Foreskin keratinocyte (primary cell): ENCODE measurements at places on chromosomes 7 and 10.

- DNase-seq = no peak
These were observed 83.0 kb downstream of the NRG3 start for GRCh38 chr10:81957976-81958375.

DNA sequence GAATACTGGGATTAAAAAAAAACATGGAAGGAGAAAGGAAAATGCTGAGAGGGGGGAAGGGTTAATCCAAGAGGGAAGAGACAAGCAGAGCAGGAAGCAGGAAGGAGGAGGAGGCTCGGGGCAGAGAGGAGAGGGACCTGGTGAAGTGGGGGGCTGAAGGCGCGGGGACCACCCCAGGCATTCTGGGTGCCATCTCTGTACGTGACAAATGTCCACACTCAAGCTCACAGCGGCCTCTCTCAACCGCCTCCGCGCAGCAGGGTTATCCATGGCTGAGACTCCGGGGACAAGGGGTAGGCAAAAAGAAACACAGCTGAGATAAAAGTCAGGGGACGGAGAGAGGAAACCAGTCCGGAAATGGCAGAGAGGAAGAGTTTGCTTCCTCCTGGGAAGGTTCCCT, 33.9 kb downstream of the EN2 start:
- DNase-seq = no peak

- no peak for DNase-seq
These were observed 7.8 kb downstream of the PRKAG2 start for GRCh38 chr7:151869109-151869428.

DNA sequence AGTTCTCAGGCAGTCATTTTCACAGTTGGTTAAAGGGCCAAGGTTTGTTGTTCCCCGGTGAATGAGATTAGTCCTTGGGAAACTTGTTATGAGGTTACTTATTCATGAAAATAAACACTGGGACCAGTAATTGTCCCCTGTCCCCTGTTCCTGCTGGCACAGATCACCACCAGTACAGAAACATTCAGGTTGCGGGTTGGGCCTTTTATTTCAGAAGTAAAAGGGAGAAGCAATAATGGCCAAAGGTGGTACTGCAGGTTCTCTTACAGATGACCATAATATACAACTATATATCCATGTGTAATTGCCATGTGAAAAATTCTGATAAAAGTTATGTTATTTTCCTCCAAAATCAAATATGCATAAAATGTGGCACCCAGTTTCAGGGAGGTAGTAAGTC, 442.0 kb downstream of the SORCS1 start:
- DNase-seq = no peak

- no peak for DNase-seq
These were observed 12.7 kb downstream of the SCIN start for GRCh38 chr7:12583176-12583575.

DNA sequence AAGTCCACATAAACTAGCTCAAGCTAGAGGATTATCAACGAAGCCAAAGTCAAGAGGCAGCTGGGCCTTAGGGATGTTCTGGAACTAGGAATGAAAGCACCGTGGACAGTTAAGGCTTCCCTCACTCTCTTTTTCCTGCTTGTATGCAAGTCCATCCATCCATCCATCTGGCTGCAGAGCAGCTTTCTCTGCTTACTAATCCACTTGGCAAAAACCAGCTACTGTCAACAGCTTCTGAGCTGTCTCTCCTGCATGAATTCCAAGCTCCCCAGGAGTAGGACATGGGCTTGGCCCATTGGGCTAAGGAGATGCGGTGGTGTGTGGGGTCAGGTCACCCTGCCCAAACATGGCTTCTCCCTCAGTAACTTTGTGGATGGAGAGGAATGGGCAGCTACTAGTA, 66.2 kb downstream of the NAMPT start:
- DNase-seq = no peak

DNA sequence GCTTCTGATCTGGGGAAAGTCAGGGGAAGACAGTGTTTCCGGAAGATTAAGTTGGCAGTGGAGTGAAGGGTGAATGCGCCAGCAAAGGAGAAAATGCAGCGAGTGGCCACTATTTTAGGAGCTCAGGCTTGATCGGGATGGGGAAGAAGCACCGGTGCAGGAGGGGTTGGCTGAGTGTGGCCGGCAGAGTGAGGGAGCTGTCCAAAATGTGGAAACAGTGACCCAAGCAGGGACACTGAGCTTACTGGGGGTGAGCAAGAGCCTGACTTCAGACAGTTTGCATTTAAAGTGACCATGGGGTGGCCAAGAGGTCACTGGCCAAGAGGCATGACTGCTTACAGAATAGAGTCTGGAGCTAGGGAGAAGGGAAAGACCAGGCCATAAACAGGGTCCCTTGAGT, 79.3 kb downstream of the GOLGA7B start:
- no peak for DNase-seq

DNA sequence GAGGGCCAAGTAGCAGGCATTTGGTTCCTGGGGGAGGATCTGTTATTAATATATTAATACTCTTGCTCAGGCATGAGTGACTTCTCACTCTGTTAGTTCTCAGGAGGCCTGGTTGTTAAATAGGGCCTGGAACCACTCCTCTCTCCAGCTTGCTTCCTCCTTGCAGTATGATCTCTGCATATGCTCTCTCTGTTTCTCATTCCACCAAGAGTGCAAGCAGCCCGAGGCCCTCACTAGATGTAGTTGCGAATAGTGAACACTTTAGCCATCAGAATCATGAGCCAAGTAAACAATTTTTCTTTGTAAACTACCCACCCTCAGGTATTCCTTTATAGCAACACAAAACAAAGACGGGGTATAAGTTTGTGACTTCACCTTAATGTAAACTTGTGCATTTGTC, 784.3 kb downstream of the DNAJB9 start:
- no peak for DNase-seq

DNA sequence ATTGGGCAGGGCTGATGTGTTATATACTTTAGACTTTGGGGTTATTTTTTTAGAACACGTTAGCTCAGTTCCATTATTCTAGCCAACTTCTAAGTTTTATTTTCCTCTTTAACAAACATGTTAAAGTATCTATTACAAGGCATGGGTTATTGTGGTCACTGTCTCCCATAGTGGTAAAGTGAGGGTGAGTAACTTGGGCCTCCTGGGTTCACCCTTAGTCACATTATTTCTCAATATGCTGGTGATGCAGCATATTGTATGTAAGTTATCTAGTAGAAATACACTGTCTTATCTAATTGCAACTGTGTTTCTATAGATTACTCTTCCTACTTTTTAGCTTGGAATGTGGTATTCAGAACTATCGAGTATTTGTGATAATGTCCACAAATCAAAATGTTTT, 65.9 kb downstream of the BBS9 start:
- peak; percentile 33 for DNase-seq

DNA sequence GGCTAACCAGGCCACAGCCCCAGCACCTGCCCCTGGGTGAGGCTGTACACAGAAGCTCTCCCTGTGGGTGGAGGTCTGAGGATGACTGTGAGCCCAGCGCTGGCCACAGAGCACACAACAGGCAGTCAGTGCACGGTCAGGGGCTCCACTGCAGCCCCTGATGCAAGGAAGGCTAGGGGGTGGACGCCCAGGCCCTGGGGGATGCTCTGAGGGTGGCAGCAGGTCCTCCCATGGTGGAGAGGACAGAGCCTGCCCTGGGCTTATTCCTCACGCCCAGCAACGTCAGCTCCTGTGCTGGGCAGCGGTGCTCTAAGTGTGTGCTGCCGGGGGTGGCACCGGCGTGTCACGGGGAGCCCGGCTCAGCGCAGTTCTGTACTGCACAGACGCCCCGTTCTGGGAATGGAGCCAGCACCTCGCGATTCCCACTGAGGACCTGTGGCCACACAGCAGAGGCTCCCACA, 223.2 kb downstream of the MAD1L1 start:
- no peak for DNase-seq

DNA sequence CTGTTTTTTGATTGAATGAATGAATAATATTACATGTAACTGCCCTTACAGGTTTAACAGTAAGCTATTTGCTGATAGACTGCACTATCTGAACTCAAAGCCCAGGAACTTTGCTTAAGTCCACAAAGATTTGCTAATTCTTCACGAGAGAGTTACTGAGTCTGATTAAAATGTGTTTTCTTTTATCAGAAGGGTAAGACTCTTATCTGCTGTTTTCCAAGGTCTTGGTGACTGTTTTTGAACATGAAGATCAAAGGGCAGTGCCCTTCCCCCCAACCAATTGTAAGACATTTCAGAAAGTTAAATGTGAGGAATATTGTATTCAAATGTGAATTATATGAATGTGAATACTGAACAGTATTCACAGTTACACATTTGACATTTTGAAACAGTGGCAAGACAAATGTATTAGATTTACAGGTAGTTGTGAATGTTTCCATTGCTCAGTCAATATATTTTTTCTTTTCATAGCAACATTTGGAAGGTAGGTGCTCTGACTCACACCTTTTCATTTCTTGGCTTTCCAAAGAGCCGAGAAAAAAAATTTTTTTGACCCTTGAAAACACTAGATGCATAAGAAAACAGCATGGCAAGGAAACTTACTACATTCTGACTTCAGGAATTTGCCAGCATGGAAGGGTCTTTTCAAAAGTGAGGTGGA, 62.7 kb downstream of the DKK1 start:
- no peak for DNase-seq

- no peak for DNase-seq
These were observed 31.5 kb downstream of the PRSS2 start for GRCh38 chr7:142802301-142802700.

DNA sequence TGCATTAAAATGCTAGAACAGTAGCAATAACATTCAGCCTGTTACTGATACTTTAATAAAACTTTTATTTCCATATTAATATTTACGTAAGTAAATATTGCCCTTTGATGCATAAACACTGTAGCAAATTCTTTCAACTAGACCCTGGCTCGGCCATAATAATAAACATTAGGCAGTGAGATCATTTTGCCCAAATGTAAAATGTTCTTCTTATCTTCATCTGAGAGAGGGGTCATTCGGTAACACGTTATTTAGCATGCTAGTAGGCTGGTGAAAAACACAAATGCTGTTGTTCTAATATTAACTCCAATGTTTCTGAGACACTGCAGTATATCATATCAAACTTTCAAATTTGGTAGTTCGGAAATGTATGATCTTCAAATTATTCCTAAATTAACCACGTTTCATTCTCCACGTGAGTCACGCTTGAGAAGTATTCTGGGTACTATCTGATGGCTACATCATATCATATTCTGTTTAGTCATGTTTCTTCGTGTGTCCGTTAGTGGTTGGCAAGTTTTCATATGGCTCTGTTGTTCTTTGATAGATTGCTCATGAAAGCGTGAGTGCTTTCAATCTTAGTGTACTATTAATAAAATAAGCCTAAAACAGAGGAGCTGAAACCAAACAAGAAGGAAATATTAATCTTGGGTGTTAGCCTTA, 145.8 kb downstream of the NSUN6 start:
- no peak for DNase-seq

DNA sequence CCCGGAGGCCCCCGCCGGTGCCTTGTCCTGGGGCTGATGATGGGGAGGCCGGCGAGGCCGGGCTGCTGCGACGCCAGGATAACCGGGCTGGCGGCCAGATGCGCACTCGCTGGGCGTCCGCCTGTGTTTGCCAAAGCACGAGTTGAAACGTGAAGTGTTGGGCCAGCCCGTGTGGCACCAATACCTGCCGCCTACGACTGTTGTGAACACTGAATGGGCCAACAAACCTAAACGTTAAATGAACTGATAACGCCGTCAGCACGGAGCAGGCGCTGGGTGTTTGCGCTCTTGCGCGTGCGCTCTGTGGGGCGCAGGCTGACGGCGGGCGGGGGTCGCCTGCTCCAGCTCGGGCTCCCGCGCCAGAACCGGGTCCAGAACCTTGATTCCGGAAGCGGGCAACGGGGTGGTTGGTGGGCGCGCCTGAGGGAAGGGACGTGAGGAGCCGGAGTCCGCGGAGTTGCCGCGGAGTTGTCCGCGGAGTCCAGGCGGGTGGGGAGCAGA, 658 bp downstream of the CYP2E1 start:
- DNase-seq = no peak

GRCh38 chr7:155427411-155428038, 30.4 kb upstream of the EN2 start:
- DNase-seq = no peak

DNA sequence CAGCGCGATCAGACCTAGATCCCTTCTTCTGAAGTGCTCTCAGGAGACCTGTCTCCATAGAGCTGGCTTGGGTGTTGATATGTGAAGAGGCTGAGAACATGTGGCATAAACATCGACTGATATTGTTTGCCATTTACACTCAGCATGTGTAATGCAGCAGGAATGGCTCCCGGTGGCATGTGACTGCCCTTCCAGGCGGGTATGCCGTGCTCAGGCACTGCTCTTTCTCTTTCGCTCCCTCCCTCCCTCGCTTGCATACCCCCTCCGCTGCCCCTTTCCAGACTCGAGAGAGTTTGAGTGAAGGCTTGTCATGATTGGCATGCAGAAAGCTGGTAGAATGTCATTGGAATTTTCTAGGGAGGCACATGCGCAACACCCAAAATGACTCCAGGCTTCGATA, 107.3 kb upstream of the PDCD4 start:
- DNase-seq = no peak
